A549 treated with Mapracorat at 1 μM for 4 hours (cell line): ENCODE measurements at places on chromosomes 4 and X. TPM values are rescaled to one million over a fixed set of nuclear protein-coding genes. Genes with fewer than 3 reads are reported as not detected.

The SSX1 gene
- not detected in 5 replicates for total RNA-seq

The SGMS2 gene
- 19.3 to 36.2 TPM (median 28.8 TPM) in 5 replicates for total RNA-seq

The SH3RF1 gene
- 7.9 to 10.4 TPM (median 9.2 TPM) in 5 replicates for total RNA-seq

The CHRDL1 gene
- not detected in 5 replicates for total RNA-seq

The OFD1 gene
- total RNA-seq: 11.0 to 12.8 TPM (median 11.9 TPM) in 5 replicates

The COL25A1 gene
- total RNA-seq: not detected in 5 replicates

The FAM114A1 gene
- total RNA-seq: 20.2 to 37.2 TPM (median 32.4 TPM) in 5 replicates

The SASH3 gene
- total RNA-seq: not detected in 5 replicates

The MFAP3L gene
- 3.2 to 4.8 TPM (median 4.5 TPM) in 5 replicates for total RNA-seq

The DCX gene
- not detected in 5 replicates for total RNA-seq

The ZNF141 gene
- total RNA-seq: 2.2 to 2.6 TPM (median 2.5 TPM) in 5 replicates

The GPR143 gene
- total RNA-seq: 0.08 to 0.37 TPM (median 0.24 TPM) in 5 replicates
